Occipital lobe (tissue), 3 donors: ENCODE measurements at places on chromosomes 16 and 17.

DNA sequence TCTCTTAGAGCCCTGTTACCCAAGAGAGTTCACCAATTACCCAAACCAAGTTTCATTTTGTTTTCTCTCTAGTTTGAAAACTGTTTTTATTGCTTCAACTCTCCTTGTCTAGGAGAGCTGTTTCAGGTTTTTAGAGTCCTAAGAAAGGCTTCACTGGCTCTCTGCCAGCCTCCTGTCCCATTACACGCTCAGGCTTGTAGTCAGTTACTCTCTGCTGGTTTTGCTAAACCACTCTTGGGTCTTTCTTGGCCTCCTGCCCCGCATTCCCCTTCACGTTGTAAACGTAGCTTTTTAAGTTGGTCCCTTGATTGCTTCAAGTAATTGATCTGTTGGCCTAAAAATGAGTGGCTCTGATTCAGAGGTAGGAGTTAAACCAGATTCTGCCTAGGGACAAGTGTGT, 529.1 kb downstream of the MAF start:
- no peak for DNase-seq

GRCh38 chr17:37813751-37814150, 68.9 kb upstream of the HNF1B start:
- DNase-seq, result no peak

DNA sequence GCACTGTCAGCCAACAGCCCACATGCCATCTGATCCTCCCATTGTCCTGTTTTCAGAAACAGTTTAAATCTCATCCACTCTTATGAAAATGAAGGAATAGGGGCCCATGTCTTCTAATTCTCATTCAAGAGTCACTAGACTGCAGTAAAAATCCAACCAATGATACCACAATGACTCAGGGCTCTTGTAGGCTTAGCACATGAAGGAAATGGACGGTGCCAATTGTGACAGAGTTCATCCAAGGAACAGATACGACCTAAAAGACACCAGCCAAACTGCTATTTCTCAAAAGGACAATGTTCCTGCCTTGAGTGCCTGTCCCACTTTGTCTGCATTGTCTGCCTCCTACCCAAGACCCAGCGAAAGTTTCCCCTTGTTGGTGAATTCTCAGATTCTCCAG, 204.8 kb upstream of the COX10 start:
- DNase-seq, result no peak

DNA sequence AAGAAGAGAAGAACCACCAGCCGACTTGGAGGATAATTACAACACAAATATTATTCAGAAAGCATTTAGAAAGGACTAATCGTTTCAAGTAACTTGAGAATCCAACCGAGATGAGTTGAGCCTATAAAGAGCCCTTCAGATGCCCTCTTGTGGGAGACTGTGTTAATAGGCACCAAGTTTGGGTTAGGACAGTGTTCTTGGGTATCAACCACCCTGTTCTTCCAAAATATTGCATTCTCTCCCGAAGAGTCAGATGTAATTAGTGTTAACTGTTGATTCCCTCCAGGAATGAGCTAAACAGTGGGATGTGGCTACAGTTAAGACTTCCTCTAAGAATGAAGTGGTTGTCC, 87.8 kb upstream of the NOL11 start:
- DNase-seq, result no peak

GRCh38 chr17:45312477-45313420, 4.1 kb downstream of the MAP3K14 start:
- no peak for DNase-seq

- DNase-seq, result no peak
Observed at GRCh38 chr16:12350945-12351344, 374.4 kb downstream of the SNX29 start.

GRCh38 chr17:72119873-72120641, 763 bp upstream of the SOX9 start:
- DNase-seq, result no peak
